T-helper 1 cell (primary cell): ENCODE measurements at places on chromosomes 16 and 17.

- DNase-seq, result no peak
Measured at GRCh38 chr17:51662204-51663056, 402.1 kb downstream of the UTP18 start.

DNA sequence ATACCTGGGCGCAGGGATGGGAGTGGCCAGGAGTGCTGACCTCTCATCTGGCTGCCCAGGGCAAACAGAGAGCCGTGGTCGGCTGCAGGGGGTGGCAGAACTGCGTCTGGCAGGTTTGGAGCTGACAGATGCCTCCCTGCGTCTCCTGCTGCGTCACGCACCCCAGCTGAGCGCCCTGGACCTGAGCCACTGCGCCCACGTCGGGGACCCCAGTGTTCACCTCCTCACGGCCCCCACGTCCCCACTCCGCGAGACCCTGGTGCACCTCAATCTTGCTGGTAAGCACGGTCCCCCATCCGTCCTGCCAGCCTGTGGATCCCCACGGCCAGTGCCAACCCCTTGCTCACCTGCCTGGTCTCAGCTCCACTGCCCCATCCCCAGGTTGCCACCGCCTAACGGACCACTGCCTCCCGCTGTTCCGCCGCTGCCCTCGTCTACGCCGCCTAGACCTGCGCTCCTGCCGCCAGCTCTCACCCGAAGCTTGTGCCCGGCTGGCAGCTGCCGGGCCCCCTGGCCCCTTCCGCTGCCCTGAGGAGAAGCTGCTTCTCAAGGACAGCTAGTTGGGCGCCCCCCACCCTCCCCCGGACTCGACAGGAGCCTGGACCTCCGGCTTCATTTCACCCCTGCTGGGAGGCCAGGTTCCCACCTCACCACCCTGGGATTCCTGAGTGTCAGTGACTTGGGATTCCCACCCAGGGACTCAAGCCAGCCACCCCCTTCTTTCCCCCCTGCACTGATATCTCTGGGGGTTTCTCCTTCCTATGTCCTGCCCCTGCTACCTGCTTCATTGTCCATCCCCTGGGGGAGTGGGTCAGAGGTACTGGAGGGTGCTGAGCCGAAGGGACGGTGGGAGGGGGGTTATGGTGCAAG lies 2.0 kb upstream of the ORAI3 start:
- no peak for DNase-seq

DNA sequence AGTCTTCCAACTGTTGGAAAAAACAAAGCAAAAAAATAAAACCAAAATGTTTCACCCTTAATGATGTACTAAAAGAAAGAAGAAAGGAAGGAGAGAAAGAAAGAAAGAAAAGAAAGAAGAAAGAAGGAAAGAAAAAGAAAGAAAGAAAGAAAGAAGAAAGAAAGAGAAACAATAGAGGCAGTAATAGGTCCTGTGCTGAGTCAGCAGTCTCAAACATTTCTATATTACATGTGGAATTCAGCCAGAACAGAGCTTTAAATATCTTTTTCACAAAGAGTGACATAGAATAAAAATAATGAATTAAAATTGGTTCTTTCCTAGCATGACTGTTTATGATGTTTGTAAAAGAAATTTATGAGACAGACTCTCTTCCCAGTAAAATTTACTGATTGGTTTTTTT lies 1135.3 kb upstream of the CDH8 start:
- no peak for DNase-seq

DNA sequence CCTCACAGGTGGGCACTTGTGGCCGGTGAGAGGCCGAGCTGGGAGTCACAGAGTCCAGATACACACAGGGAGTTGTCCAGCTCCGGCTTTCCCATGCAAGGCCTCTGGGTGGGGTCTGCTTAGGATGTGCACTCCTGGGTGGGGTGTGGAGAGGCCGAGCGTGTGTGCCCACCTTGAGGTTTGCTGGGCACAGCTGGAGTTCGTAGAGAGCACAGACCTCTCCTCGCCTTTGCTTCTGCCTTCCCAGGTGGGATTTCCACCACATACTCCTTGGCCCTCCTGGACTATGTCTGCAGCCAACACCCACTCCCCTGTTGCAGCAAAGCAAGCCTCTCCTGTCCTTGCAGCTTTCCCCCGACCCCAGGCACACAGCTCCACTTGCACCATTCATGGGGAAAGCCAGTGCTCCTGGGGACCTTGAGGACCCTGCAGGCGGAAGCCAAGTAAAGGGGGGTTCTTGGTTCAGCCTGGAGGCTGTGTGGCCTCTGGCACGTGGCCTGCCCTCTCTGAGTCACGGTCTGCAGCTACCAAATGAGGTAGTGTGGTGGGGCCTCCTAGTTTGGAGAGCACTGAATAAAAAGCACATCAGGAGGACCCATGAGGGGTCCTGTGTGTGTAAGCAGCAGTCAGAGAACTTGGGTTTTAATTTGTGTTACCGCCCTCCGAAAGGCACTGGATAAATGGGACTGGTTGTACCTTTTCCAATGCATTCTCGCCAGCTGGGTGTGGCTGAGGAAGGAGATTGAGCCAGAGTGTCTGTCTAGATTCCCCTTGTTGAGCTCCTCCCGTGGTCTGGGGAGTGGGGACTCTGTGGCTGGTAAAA lies 31.5 kb downstream of the MPRIP start:
- DNase-seq, result no peak

- no peak for DNase-seq
Measured at GRCh38 chr17:38719943-38720641, 10.0 kb upstream of the CISD3 start.

DNA sequence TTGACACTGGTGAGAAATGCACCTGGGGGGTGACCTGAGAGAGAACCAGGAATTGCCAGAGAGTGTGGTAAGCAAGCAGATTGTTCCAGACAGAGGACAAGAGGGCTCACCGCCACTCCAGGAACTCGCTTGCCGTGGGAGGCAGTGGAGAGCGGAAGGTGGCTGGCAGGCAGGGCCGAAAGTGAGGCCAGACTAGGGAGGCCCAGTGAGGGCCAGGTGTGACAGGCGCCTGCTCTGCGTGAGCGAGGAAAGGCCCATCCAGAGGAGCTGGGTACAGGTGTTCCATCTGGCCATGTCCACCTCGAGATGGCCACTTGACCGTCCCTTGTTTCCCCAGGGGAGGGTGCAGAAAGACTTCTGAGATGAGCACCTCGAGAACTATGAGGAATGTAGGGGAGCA lies 11.9 kb upstream of the MYO15B start:
- DNase-seq, result no peak

GRCh38 chr16:58448890-58449289 lies 51.1 kb upstream of the NDRG4 start:
- no peak for DNase-seq

- no peak for DNase-seq
Measured at GRCh38 chr17:68197997-68198930, 49.6 kb upstream of the AMZ2 start.

GRCh38 chr16:47851146-47851545 lies 304.6 kb downstream of the ABCC12 start:
- DNase-seq, result no peak

- DNase-seq, result no peak
Measured at GRCh38 chr17:31433811-31434726, 42.6 kb downstream of the RAB11FIP4 start.

GRCh38 chr17:50495918-50496317 lies 12.3 kb upstream of the MYCBPAP start:
- no peak for DNase-seq

DNA sequence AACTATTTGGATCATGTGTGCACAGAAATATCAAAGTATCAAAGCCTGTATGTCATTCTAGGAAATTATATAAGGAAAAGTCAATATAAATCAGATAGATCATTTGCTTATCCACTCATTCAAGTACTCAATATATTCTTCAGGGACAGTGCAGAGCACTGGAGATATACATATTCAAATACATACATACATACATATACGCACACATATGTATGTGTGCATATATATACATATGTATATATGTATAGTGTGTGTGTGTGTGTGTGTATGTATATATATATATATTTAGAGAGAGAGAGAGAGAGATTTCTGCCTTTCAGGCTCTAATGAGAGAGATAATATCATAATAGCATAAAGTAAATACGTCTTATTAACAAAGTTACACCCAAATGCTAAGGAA lies 169.2 kb downstream of the PMP22 start:
- DNase-seq, result no peak

- DNase-seq, result no peak
Measured at GRCh38 chr17:29760279-29761039, 137.7 kb upstream of the CORO6 start.

DNA sequence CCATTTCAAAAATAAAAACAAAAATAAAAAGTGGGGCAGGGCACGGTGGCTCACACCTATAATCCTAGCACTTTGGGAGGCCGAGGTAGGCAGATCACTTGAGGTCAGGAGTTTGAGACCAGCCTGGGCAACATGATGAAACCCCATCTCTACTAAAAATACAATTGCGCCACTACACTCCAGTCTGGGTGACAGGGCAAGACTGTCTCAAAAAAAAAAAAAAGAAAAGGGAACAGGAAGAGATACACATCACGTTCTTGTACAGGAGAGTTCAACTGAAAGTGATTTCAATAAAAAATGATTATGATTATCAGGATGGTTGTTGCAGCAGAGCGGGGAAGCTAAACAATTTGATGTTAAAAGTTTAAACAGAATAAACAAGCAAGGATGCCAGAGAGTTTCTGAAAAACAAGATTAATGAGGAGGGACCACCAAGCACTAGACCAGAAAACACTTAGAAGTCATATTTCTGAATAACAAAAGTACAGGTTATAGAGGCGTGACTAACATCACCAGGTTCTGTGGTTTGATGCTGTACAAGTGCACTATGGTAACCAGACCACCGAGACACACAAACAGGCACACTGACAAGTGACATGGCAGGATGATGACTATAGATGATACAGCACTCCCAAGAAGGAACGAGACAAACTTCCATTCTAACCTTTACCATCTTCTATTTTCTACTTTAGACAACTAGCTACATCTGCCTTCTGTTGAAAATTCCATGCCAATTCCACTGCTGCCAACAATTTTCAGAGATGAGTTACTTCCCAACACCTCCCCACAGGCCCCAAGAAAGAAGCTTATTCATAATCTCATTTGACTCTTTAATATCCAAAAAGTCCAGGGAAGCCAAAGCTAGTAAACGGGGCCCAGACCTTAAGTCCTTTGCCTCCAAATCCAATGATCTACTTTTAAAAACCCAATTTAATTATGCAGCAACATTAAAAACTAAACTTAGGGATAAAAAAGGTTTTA lies 11.8 kb downstream of the DNAJA2 start:
- DNase-seq, result no peak

DNA sequence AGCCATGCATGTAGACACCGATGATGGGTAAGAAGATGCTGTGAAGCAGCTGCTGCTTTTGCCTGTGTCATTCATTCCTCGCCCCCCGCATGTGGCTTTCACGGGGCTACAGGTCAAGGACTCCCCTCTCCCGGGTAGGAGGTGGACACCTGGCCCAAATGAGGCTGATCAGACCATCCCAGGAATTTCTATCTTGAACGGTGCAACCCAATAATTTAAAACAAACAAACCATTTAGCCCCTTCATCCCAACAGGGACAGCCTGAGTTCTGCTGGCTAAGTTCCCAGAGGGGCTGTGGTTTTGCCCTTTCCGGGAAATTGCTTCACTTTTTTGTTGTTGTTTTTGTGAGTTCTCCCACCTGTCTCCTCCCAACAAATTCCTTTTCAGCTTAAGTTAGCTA lies 137.7 kb upstream of the CDH5 start:
- DNase-seq, result no peak

DNA sequence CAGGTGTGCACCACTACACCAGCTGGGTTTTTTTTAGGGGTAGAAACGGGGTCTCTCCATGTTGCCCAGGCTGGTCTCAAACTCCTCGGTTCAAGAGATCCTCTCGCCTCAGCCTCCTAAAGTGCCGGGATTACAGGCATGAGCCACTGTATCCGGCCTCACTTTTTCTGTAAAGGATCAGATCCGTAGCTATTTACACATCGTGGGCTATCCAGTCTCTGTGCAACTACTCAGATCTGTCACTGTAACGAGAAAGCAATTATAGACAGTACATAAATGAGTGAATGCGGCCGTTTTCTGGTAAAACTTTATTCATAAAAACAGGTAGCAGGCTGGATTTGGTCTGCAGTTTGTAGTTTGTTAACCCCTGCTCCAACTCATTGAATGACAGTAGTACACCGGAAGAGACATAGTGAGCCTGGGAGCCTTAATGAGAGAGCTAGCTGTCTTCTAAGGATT lies 44.5 kb downstream of the VMP1 start:
- no peak for DNase-seq

- DNase-seq, result no peak
Measured at GRCh38 chr17:63854709-63855108, 12.2 kb upstream of the SMARCD2 start.

DNA sequence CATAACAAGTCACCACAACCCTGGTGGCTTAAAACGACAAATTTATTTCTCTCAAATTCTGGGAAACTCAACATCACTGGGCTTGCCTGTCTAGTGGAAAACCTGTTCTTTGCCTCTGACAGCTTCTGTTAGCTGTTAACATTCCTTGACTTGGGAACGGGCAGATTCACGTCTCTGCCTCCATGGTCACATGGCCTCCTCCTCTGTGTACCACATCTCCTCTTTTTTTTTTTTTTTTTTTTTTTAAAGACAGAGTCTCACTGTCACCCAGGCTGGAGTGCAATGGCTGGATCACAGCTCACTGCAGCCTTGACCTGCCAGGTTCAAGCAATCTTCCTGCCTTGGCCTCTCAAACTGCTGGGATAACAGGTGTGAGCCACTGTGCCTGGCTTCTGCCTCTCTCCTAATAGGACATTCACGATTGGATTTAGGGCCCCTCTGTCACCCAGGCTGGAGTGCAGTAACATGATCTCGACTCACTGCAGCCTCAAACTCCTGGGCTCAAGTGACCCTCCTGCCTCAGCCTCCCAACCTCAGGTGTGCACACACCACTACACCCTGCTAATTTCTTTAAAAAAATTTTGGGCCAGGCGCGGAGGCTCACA lies 11.7 kb upstream of the LLGL1 start:
- DNase-seq, result no peak

DNA sequence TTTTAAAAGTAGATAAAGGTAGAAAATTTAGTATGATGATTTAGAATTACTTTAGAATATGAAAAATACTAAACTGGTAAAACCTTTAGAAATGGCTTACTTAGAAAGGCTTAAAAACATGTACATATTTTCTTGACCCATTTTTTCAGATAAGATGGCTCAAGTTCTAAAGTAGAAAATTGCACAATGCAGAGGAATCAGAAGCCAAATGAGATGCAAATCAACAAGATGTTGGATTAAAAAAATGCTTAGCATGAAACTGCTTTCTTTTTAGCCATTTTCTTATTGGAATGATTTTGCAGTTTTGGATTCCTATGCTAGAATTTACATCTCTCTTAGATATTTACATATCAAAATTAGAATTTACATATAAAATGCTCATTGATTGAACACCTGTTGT lies 1.5 kb upstream of the KRTAP3-1 start:
- DNase-seq, result no peak

- no peak for DNase-seq
Measured at GRCh38 chr17:39754958-39755553, 17.3 kb downstream of the GRB7 start.

- DNase-seq, result no peak
Measured at GRCh38 chr17:68539548-68540467, 27.6 kb downstream of the PRKAR1A start.

DNA sequence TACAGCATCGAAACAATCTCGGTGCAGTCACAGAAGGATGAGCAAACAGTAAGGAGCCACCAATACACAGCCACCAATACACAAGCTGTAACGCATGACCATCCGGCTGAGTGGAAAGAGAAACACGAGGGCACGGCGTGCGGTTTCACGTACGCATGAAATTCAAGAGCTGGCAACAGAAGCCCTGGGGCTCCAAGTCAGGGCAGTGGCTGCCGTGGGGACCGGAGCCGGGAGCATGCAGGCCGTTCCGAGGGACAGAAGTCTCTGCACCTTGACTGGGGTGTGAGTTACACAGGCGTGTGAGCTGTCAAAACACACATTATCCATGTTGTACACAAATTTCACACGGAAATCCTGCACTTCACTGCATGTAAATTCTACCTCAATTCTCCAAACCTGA lies 50.6 kb upstream of the METRNL start:
- no peak for DNase-seq
